ENCODE measurements at places on chromosomes 3 and 15. TPM values are rescaled to one million over a fixed set of nuclear protein-coding genes. Genes with fewer than 3 reads are reported as not detected.
A peak's percentile ranks its signal among the peaks of the same experiment; 100 is the strongest.

Gene POLQ
- 5.8 TPM for total RNA-seq

DNA sequence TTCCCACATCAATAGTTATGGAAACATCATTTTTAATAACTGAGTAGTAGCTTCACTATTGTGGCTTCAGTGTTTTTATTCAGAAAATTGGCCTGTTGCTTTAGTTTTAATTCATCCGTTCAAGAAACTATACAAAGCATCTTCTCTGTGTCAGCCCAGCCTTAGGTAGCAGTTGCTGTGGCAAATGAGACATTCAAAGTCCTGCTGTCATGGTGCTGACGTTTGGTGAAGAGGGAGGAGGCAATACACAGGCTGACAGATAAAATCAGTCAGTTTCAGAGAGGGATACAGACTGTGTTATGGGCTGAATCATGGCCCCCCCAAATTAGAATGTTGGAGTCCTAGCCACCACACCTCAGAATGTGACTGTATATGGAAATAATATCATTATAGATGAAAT is 56.5 kb downstream of the SLC7A14 start:
- H3K36me3 ChIP-seq = peaks cover 4% of the 10 kb centered on the region
- no peaks in the 10 kb centered on the region for H3K27me3 ChIP-seq
- H3K27ac ChIP-seq = no peak overlapping the region
- no peak for DNase-seq

Gene CKMT1B
- total RNA-seq = 19.0 TPM

GRCh38 chr3:70981231-70981880 is 602.2 kb downstream of the FOXP1 start:
- H3K4me3 ChIP-seq = peak overlapping the region; percentile 26
- peak overlapping the region; percentile 99 for H3K27ac ChIP-seq
- H3K36me3 ChIP-seq = peaks cover 51% of the 10 kb centered on the region
- H3K27me3 ChIP-seq = no peaks in the 10 kb centered on the region

DNA sequence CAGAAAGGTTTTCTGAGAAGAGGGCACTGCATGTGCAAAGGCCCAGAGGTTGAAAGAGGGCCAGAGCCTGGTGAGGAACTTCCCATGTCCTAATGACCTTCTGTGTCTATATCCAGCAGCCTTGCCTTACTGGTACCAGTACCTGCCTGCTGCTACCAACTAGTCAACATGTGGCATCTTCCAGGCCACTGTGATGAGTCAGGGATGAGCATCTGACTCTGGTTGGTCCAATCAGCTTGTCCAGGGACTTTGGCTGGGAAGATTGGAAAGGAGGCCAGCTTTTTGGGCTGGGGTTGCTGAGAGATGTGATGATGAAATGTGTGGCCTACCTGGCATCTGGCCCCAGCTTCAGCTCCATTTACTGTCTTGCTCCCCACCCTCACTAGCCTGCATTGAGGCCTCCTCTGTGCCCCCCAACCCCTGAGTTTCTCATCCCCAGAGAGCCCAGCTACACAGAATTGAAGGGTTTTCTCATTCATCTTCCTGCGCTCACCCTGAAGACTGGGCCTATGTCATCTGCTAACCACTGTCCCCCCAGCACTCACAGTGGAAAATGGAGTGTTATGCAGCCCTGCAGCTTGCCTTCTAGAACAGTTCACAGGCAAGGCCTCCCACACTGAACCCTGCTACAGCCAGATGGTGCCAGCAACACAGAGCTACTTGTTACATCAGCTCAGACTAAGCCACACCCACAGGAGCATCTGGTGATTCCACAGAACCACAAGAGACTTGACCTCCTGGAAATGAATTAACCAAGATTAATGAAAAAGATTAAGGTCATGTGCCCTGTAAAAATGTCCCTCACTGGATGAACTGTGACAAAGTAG is 1.3 kb upstream of the TWF2 start:
- no peaks in the 10 kb centered on the region for H3K27me3 ChIP-seq
- H3K27ac ChIP-seq = peak overlapping the region; percentile 87
- DNase-seq = peak; percentile 98

DNA sequence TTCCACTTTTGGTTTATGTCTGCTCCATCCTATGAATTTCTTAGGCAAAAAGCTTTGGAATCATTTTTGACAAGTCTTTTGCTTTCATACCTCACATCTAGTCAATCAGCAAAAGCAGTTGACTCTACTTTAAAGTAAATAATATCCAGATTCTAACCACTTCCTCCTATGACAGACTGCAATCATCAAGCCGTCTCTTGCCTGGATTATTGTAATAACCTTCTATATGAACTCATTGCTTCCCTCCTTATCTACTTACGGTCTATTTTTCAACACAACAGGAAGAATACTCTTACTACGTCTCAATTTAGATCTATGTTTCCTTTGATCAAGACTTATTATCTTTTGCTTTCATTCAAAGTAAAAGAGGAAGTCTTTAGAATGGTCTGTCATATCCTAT is 20.7 kb downstream of the CLDN1 start:
- DNase-seq = no peak
- peak overlapping the region; percentile 47 for H3K27ac ChIP-seq
- peaks cover 84% of the 10 kb centered on the region for H3K36me3 ChIP-seq
- H3K4me3 ChIP-seq = no peak overlapping the region
- peaks cover 20% of the 10 kb centered on the region for H3K4me1 ChIP-seq

GRCh38 chr3:184133840-184134745 is 1.1 kb upstream of the EIF2B5 start:
- no peaks in the 10 kb centered on the region for H3K27me3 ChIP-seq
- H3K27ac ChIP-seq = peak overlapping the region; percentile 83
- DNase-seq = peak; percentile 85
- peak overlapping the region; percentile 99 for H3K4me3 ChIP-seq
- peaks cover 17% of the 10 kb centered on the region for H3K4me1 ChIP-seq

Gene UNC45A
- 63.1 TPM for total RNA-seq
